ENCODE measurements at places on chromosomes 13 and 19. TPM values are rescaled to one million over a fixed set of nuclear protein-coding genes. Genes with fewer than 3 reads are reported as not detected.

ELANE gene
- 59.8 TPM for total RNA-seq

ZNF66 gene
- total RNA-seq, result 10.9 TPM

LILRB1 gene
- total RNA-seq, result 3.4 TPM

RASGRP4 gene
- total RNA-seq, result 2.7 TPM

VSTM1 gene
- 2.9 TPM for total RNA-seq

GSX1 gene
- not detected for total RNA-seq

SMIM44 gene
- total RNA-seq, result 0.99 TPM

ZNF584 gene
- total RNA-seq, result 27.2 TPM

RFPL4A gene
- total RNA-seq, result not detected
